ENCODE measurements at places on chromosomes 12 and 14. TPM values are rescaled to one million over a fixed set of nuclear protein-coding genes. Genes with fewer than 3 reads are reported as not detected.

DNA sequence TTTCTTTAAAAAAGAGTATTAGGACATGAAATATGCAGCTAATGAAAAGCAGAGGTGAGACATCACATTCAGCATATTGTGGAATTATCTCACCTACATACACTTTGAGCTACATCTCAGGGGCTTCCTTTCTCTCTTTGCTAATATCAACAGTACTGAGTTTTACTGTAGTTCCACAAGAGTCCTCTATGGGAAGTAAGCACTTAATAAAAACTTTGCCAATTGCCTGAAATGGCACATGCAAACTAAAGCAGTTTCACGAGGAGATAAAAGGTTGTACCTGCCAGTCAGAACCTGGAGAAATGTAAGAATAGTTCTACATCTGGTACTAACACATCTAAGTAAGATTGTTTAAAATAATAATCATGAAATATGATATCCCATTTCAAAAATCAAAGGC lies 73.5 kb upstream of the GPHB5 start:
- DNase-seq, result no peak

GRCh38 chr14:105137481-105138020 lies 31.0 kb downstream of the JAG2 start:
- DNase-seq, result no peak

GRCh38 chr14:104536942-104537612 lies 42.5 kb upstream of the C14orf180 start:
- DNase-seq, result peak; percentile 60

DNA sequence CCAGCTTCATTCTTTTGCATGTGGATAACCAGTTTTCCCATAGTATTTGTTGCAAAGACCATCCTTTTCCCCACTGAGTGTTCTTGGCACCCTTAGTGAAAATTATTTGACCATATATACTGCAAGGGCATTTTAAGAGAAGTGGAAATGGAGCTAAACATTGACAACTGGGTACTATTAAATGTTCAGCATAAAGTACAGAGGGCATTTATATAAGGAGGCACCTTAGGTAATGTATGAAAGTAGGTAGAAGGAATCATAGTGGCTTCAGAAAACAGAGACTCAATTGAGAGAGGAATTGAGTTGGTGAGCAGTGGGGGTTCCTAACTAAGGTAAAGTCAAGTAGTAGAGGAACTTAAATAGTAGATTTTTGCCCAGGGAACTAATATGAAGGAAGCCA lies 34.5 kb upstream of the SMCO2 start:
- DNase-seq, result no peak

GRCh38 chr14:75675265-75675960 lies 14.4 kb downstream of the TTLL5 start:
- peak; percentile 10 for DNase-seq

DNA sequence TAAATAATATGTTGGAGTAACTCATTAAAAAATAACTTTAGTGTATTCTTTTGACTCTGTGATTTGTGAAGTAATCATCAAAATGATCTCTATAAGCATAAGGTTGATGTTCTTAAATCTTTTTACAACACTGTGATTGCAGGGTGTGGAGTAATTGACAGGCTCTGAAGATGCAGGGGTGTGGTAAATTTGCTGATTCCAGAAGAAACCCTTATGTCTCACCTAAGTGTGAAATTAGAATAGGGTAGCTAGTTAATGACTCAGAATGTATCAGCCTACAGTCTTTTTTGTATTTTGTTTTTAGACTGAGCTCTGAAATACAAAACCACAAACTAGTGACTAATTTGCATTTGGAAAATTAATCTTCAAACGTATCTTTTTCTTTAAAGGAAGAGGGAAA lies 5.9 kb downstream of the PRPF39 start:
- peak; percentile 15 for DNase-seq

GRCh38 chr12:109488051-109488665 lies 10.7 kb downstream of the UBE3B start:
- DNase-seq, result no peak

GRCh38 chr12:14570231-14570630 lies 2.5 kb upstream of the PLBD1 start:
- DNase-seq, result no peak

- no peak for DNase-seq
These were observed 71.9 kb downstream of the BCL11B start for GRCh38 chr14:99199846-99200653.

- no peak for DNase-seq
These were observed 10.5 kb downstream of the GABARAPL1 start for GRCh38 chr12:10223208-10223607.

- DNase-seq, result peak; percentile 73
These were observed 214.2 kb upstream of the KRR1 start for GRCh38 chr12:75725521-75726111.

GRCh38 chr12:124939079-124939420 lies 24.6 kb upstream of the UBC start:
- no peak for DNase-seq

DNA sequence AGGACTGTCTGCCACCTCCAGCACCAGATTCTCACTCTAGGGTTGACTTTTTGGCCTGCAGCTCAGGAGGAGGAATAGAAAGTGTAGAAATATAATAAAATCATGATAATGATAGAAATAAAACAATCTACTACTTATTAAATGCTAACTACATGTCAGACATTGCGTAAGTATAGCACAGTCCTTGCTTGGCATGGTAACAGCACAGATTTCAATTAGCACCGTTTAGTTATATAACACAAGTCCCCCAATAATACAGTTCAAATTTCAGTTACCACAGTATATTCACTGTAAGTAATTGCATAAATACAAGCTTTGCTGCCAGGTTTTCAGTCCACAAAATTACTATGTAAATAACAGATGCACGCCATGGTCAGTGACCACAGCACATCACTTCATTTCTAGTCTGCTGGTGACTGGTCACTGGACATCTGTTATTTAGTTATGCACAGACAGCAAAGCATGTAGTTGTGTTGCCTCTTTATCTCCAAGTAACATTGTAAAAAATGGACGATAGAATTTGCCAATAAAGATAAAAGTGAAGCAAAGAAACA lies 6.5 kb upstream of the GLT8D2 start:
- DNase-seq, result no peak

GRCh38 chr12:120892265-120892664 lies 11.9 kb downstream of the SPPL3 start:
- DNase-seq, result no peak

DNA sequence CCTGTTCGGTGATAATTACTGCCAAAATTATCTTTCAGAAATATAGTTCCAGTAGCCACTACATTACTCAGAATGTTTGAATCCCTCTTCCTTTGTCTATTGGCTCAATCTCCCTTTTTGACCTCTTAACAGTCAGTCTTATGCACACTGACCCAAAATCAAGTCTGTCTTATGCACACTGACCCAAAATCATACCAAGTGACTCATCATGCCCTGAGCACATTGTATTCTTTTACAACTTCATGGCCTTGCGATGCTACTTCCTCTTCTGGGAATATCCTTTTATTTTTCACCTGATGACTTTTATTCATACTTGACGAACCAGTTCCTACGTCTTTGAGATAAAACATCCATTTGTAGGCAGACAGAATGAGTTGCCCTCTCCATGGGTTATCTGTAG lies 182.3 kb downstream of the NPAS3 start:
- peak; percentile 21 for DNase-seq

- DNase-seq, result no peak
These were observed 47.1 kb downstream of the EML1 start for GRCh38 chr14:99840265-99840664.

The SERPINA12 gene
- total RNA-seq, result not detected

The CISTR gene
- not detected for total RNA-seq

The IGF1 gene
- total RNA-seq, result not detected

The OLR1 gene
- total RNA-seq, result 0.06 TPM

The OR6C70 gene
- 0.29 TPM for total RNA-seq

The FLRT2 gene
- 0.03 TPM for total RNA-seq

The ISM2 gene
- not detected for total RNA-seq

The BDKRB2 gene
- total RNA-seq, result 8.5 TPM

The SPRYD4 gene
- total RNA-seq, result 3.2 TPM

The TDRD9 gene
- not detected for total RNA-seq

All from Daoy (cell line).